ENCODE measurements at places on chromosomes 16 and 17. TPM values are rescaled to one million over a fixed set of nuclear protein-coding genes. Genes with fewer than 3 reads are reported as not detected.

GRCh38 chr17:64340557-64340956 is 50.1 kb downstream of the PECAM1 start:
- no peak for DNase-seq

- peak; percentile 36 for DNase-seq
Observed at GRCh38 chr17:41511116-41511515, 5.7 kb upstream of the KRT13 start.

DNA sequence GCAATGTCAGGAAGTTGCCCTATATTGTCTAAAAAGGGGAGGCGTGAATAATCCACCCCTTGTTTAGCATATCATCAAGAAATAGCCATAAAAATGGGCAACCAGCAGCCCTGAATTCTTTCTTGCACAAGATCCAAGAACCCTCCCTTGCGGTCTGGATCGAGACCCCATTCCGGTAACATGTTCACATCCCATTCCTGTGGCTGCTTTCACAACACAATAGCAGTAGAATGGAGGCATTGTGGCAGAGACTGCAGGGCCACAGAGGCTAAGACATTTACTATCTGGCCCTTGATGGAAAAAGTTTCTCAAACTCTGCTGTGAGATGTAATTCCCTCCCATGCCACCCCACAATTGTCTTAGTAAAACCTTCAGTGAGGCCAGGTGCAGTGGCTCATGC is 73.2 kb downstream of the RMI2 start:
- DNase-seq = no peak

- no peak for DNase-seq
Observed at GRCh38 chr17:27780828-27781404, 19.4 kb downstream of the NOS2 start.

- DNase-seq = no peak
Observed at GRCh38 chr16:17940584-17941364, 395.8 kb downstream of the NPIPA8 start.

- DNase-seq = no peak
Observed at GRCh38 chr16:46728806-46729205, 19.3 kb downstream of the MYLK3 start.

- no peak for DNase-seq
Observed at GRCh38 chr17:29322363-29322762, 28.4 kb upstream of the NUFIP2 start.

DNA sequence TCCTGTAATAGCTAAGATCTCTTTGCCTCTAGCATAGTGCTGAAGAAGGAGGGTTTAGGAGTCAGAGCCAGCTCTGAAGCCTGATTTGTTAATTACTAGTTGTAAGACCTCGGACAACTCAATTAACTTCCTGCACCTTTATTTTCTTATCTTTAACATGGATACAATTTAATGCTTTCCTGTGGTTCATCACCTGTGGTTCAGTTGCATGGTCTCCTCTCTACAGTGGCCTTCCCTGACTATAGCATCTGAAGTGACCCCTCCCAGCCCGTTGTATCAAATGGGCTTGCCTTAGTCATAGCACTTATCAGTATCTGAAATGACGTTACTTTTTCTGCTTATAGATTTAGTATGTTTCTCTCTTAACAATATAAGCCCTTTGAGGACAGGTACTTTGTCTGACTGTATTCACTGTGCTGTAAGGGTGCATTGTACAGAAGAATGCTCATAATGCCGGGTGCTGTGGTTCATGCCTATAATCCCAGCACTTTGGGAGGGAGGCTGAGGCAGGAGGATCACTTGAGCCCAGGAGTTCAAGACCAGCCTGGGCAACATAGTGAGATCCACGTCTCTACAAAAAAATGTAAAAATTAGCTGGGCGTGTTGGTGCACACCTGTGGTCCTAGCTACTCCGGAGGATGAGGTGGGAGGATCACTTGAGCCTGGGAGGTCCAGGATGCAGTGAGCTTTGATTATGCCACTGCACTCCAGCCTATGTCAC is 2.6 kb upstream of the NDE1 start:
- no peak for DNase-seq

DNA sequence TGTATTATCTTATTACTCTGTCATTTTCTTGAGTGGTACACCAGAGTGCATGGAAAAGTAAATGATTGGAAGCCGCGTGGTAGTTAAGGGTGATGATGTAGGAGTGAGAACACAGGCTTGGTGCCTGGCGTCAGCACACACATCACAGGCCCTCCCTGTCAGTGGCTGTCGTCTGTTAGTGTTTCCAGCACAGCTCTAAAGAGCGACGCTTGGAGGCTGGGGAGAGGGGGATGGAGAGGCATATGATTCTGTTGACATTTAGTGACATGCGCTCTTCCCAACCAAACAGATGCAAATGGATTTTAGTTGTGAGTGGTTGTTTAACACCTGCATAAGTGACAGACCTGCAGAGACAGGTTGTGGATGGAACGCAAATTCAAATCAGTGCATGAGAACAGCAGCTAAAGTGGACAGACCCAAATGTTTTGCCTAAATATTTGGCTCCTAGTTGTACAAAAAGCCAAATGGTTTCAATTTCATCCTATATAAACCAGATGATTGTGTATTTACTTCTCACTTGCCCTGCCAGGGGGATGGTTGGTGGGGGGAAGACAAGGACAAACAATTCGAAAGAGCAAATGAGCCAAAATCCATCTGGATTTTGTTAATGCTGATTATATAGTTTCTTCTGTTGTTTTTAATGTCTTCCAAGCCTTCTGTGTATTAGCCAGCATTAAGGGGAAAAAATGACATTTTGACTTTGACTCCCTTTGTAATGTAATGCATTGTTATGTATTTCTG is 222.3 kb downstream of the WWOX start:
- DNase-seq = no peak

DNA sequence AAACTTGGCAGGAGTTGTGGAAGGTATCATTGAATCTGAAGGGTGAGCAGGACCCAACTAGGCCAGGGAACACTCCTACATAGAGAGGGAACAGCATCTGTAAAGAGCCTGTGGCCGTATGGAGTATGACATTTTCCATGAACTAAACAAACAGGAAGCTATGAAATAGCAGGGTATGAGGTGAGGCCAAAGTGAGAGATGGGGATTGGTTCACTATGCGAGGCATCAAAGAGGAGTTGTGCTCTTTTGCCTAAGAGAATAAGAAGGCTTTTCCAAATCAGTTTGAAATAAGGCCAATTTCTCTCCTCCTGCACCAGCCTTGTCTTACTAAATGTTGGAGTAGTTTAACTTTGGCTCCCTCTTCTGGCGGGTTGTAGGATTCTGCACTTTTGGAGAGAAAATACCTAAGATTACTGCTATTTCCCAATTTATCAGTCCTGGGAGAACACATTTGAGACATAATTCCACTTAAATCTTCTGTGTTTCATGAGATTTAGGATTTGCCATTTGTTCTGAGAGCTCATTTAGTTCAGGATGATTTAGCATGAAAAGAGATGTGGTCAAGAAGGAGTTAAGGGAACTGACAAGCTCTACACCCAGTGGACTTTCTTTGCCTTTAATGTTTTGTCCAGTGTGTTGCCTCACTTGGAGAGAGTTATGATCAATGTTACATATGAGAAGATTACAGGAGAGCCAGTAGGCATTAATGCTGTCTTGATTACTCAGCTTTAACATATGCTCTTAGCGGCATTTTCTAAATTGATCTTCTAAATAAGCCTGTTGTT is 55.4 kb downstream of the TNRC6C start:
- peak; percentile 75 for DNase-seq

DNA sequence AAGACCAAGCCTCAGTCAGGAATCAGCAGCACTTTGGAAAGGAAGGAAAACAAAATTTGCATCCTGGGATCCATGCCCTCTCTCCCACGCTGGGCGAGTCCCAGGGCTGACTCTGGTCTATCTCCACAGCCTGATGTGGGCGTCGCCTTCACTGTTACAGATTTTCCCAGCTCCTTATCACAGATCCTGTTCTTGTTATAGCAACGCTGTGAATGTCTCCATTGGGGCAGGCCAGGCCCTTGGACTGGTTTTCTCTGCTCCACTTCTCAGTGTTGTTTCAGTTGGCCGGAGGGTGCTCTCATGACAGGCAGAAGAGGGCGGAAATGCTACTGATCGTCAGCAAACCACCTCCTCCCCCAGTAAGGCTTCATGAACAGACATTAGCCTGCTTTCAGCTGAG is 127.9 kb upstream of the CDH11 start:
- DNase-seq = no peak

- no peak for DNase-seq
Observed at GRCh38 chr17:7137171-7137943, 22.7 kb upstream of the ASGR2 start.

DNA sequence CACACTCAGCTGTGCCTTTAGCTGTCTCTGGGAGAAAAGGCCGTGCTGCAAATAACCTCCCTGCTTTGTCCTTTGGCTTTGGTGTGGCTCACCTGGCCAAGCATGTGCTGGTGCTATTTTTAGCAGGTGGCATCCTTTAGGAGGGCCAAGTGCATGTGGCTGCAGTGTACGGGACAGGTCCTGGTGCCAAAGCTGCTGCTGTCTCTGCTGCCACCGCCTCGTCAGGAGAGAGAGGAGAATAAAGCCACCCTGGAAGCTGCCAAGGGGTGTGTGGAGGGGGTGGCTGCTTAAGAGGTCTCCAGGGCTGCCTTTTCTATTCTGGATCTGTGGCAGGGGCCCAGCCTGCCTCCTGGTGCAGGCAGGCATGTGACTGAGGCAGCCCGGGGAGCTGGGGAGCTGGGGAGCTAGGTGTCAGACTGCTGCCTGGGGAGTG is 6.2 kb downstream of the AKAP1 start:
- no peak for DNase-seq

DNA sequence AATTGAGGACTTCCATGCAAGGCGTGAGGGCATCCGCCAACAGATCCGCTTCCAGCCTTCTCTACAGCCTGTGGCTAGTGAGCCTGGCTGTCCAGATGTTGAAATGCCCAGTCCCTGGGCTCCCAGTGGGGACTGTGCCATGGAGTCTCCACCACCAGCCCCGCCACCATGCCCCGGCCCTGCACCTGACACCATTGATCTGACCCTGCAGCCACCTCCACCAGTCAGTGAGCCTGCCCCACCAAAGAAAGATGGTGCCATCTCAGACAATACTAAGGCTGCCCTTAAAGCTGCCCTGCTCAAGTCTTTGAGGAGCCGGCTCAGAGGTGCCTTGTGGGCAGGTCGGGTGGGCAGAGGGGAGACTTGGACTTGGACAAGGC is 3.1 kb downstream of the MAPK7 start:
- DNase-seq = no peak

DNA sequence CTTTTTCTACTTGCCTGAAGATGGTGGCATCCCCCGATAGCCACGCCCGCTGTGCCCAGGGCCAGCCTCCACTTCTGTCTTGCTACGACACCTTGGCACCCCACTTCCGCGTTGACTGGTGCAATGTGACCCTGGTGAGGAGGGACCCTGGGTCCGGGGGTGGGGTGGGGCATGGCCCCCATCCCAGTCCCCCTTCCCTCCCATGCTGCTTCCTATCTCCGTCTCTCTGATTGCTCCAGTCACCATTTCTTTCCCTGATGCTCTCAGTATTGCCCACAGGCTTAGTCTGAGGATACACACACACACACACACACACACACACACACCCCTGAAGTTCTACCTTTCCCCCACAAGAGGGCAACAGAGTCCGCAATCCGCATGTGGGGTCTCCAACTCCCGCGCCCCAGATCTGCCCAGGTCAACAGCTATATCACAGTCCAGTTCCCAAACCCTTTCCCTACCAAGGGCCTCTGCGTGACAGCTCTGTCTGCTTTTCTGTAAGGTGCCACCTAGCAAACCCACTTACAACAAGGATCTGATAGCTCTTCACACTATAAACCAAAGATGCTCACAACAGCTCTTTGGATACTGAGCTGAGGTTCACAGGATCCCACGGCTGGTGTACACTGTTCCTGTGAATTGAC is 3.4 kb downstream of the SGCA start:
- peak; percentile 87 for DNase-seq

DNA sequence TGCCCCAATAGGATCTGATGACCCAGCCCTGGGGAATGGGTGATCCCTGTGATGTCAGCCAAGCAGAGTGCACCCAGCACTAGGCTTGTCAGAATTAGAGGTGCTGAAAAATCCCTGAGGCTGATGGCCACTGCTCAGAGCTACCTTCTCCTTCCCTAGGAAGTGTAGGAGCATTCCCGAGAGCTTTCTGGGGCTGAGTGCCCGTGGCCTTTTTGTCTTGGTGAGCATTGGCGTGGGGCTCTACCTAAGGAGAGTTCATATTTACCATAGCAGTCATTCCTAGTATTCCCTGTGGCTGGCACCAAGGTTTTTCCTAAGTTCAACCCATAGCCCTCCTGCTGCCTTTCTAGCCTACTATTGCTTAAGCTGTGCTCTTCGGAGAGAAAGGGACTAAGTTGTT is 22.6 kb upstream of the ARHGAP23 start:
- no peak for DNase-seq

- DNase-seq = no peak
Observed at GRCh38 chr17:30579610-30580315, 102.6 kb downstream of the GOSR1 start.

DNA sequence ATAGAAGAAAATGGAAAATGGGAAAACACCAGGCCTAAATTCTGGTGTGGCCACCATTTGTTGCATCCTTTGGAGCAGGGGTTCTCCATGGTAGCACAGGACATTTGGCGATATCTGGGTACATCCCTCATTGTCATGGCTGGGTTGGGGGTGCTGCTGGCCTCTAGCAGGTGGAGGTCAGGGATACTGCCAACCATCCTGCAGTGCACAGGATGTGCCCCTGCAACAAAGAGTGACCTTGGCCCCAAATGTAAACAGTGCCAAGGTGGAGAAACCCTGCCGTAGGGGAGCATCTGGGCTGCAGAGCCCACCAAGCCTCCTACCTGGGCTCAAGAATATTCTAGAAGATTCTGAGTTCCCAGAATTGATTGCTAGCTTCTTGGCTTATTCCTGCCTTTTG is 27.5 kb downstream of the NKD1 start:
- no peak for DNase-seq

DNA sequence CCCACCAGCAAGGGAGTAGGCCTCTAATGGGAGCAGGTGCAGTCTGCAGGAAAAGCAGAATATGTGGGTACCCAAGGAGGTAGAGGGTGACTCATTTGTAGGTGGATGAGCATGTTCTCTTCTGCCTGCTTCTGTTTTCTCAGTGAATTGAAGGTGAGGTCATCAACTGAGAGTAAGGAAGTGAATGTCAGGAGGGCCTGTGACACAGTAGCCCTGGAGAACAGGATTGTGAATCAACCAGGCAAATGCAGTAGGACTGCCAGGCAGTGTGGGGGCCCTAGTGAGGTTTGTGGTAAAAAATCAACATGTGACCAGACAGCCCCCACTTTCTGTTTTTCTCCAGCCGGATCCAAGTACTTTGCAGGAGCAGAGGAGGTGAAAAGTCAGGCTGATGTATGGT is 150.5 kb upstream of the SOX9 start:
- no peak for DNase-seq

GRCh38 chr16:6947291-6947690 is 385.4 kb upstream of the RBFOX1 start:
- no peak for DNase-seq

GRCh38 chr17:73667181-73667959 is 23.1 kb upstream of the SDK2 start:
- no peak for DNase-seq

- no peak for DNase-seq
Observed at GRCh38 chr16:9138021-9138680, 46.7 kb downstream of the HAPSTR1 start.

- DNase-seq = no peak
Observed at GRCh38 chr16:46822270-46822669, 8.7 kb downstream of the C16orf87 start.

GRCh38 chr16:89175280-89176146 is 4.0 kb downstream of the CDH15 start:
- no peak for DNase-seq

PDIA2 gene
- 0.53 TPM for total RNA-seq

FOXN1 gene
- total RNA-seq = not detected

SLFN5 gene
- total RNA-seq = 3.5 TPM

ZNF423 gene
- total RNA-seq = 42.3 TPM

KRTAP29-1 gene
- not detected for total RNA-seq

HOXB4 gene
- total RNA-seq = not detected

SUZ12 gene
- total RNA-seq = 32.8 TPM

ASGR1 gene
- 3.1 TPM for total RNA-seq

All from neural progenitor cell (in vitro differentiated cells).